ENCODE measurements at places on chromosomes 7 and 10. TPM values are rescaled to one million over a fixed set of nuclear protein-coding genes. Genes with fewer than 3 reads are reported as not detected.

GALNT11 gene
- total RNA-seq = 48.6 TPM

WDR86 gene
- 0.81 TPM for total RNA-seq

CNNM1 gene
- 4.0 TPM for total RNA-seq

GARIN1A gene
- total RNA-seq = 1.2 TPM

EVX1 gene
- not detected for total RNA-seq

AKR1B15 gene
- total RNA-seq = not detected

KIF11 gene
- total RNA-seq = 3.1 TPM

ERCC6 gene
- 24.4 TPM for total RNA-seq

OIT3 gene
- total RNA-seq = not detected

DNA sequence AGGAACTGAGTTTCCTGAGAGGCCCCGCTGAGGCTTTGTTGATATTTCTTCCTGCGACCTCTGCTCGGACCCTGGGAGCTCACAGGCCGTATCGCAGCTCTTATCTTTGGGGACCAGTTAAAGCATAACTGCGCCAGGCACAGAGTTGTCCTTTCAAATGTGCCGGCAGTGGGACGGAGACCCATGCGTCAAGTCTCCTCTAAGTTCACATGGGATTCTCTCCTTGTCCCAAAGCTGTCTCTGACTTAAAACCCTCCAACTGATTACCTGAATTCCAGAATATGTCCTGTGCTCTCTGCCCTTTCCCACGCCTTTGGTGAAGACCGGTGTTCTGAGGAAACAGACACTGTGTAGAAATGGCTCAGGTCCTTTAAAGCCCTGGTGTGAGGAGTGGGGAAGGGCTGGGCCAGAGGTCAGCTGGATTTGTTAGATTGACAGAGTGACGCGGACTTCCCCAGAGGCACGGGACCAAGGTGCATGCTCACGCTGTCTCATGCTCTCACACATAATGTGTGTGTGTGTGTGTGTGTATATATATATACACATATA is 169.8 kb downstream of the EGFR start:
- H3K4me1 ChIP-seq = peaks cover 17% of the 10 kb centered on the region
- no peak overlapping the region for H3K27ac ChIP-seq
- no peak overlapping the region for H3K4me3 ChIP-seq
- H3K27me3 ChIP-seq = no peaks in the 10 kb centered on the region
- peaks cover 80% of the 10 kb centered on the region for H3K36me3 ChIP-seq

- H3K27ac ChIP-seq = no peak overlapping the region
- H3K4me1 ChIP-seq = no peaks in the 10 kb centered on the region
- no peak for DNase-seq
- no peaks in the 10 kb centered on the region for H3K36me3 ChIP-seq
- H3K4me3 ChIP-seq = no peak overlapping the region
Observed at GRCh38 chr10:33818343-33818742, 483.9 kb upstream of the NRP1 start.

- H3K4me1 ChIP-seq = peaks cover 14% of the 10 kb centered on the region
- DNase-seq = no peak
- H3K27me3 ChIP-seq = peaks cover 6% of the 10 kb centered on the region
- no peak overlapping the region for H3K4me3 ChIP-seq
- no peaks in the 10 kb centered on the region for H3K36me3 ChIP-seq
Observed at GRCh38 chr10:110485541-110485940, 12.2 kb upstream of the DUSP5 start.

GRCh38 chr10:3566627-3567026 is 218.4 kb downstream of the KLF6 start:
- no peak for DNase-seq
- H3K36me3 ChIP-seq = no peaks in the 10 kb centered on the region
- H3K27me3 ChIP-seq = no peaks in the 10 kb centered on the region

- peaks cover 85% of the 10 kb centered on the region for H3K36me3 ChIP-seq
- H3K4me3 ChIP-seq = no peak overlapping the region
- no peak for DNase-seq
- H3K4me1 ChIP-seq = no peaks in the 10 kb centered on the region
- H3K27me3 ChIP-seq = no peaks in the 10 kb centered on the region
Observed at GRCh38 chr7:5712566-5712965, 68.9 kb downstream of the RNF216 start.

- H3K4me3 ChIP-seq = no peak overlapping the region
- H3K27me3 ChIP-seq = no peaks in the 10 kb centered on the region
- no peak overlapping the region for H3K27ac ChIP-seq
- no peaks in the 10 kb centered on the region for H3K4me1 ChIP-seq
Observed at GRCh38 chr10:36630267-36630666, 495.1 kb upstream of the ANKRD30A start.

DNA sequence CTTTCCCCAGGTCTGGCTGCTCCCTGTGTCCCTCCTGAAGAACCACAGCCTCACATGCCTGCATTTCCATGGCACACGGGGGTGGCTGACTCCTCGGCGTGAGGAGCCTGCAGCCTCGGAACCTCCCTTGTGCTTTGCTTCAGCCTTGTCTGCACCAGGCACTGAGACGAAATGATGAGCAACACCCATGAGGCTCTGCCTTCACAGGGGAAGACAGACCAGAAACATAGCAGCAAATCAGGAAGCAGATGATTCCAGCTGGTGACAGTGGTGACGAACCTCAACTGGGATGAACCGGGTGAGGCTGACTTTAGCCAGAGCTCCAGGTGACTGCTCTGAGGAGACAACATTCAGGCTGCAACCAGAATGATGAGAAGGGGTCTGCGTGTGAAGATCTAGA is 84.5 kb upstream of the SMNDC1 start:
- no peaks in the 10 kb centered on the region for H3K36me3 ChIP-seq
- H3K27ac ChIP-seq = no peak overlapping the region
- no peak overlapping the region for H3K4me3 ChIP-seq
- H3K4me1 ChIP-seq = peaks cover 13% of the 10 kb centered on the region

GRCh38 chr10:102718220-102718619 is 3.8 kb downstream of the SFXN2 start:
- no peak overlapping the region for H3K27ac ChIP-seq
- H3K4me1 ChIP-seq = peaks cover 9% of the 10 kb centered on the region
- DNase-seq = no peak
- H3K27me3 ChIP-seq = no peaks in the 10 kb centered on the region
- H3K4me3 ChIP-seq = no peak overlapping the region
- H3K36me3 ChIP-seq = no peaks in the 10 kb centered on the region

Data from suprapubic skin (tissue), 4 donors.